ENCODE measurements at places on chromosomes 16 and 17. TPM values are rescaled to one million over a fixed set of nuclear protein-coding genes. Genes with fewer than 3 reads are reported as not detected.

IGFBP4 gene
- 65.9 TPM for polyA plus RNA-seq

KRT36 gene
- not detected for polyA plus RNA-seq

ADAP2 gene
- polyA plus RNA-seq, result 8.2 TPM

HOXB1 gene
- polyA plus RNA-seq, result not detected

ERI2 gene
- polyA plus RNA-seq, result 3.2 TPM

CHST5 gene
- not detected for polyA plus RNA-seq

HSD3B7 gene
- polyA plus RNA-seq, result not detected

ITGA3 gene
- polyA plus RNA-seq, result 0.62 TPM

COL1A1 gene
- polyA plus RNA-seq, result not detected

RBFOX1 gene
- polyA plus RNA-seq, result not detected
